ENCODE measurements at places on chromosomes 7 and 10.
A peak's percentile ranks its signal among the peaks of the same experiment; 100 is the strongest.

DNA sequence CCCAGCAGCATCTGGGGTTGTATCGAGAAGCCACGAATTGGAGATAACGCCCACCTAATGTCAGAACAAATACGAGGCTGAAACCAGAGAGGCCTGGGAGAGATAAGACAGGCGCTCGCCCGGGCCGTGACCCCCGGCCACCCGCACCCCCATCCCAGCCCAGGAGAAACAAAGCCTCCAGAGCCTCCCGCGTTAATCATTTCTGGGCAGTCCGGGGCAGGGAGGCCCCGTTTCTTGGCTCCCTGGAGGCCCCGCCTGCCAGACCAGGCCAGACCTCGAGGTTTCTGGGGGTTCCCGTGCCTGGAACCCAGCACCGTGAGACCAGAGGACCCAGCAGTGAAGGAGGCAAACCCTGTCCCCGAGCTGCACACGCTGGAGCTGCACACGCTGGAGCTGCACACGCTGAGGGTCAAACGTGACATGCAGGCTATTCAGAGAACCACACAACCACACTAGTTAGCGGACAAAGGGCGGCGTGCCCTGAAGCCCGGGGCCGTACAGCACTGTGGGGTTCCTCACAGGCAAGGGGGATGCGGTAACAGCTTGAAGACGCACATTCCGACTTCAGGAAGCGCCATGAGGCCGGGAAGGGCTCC is 53.4 kb downstream of the FOXL3 start:
- DNase-seq: no peak

GRCh38 chr10:133326745-133327650 is 9.7 kb downstream of the CALY start:
- no peak for DNase-seq

DNA sequence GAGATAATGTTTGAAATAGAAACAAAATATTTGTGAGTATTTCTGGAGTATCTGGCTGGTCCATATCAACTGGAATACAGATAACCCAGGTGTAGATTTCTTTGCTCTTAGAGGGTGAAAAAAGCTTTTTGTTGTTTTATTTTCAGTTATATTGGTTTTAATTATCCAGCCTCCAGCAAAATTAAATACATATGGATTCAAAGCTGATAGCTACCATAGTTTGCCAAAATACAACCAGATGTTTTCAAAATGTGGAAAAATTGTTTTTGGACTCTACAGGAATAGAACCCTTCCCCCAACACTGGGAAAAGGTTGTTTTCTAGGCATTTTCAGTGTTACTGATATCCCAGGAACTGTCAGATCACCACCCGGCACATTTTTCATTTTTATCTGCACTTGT is 30.1 kb downstream of the LRRC17 start:
- DNase-seq: no peak

GRCh38 chr7:112788778-112789343 is 1.3 kb downstream of the TMEM168 start:
- DNase-seq: no peak

DNA sequence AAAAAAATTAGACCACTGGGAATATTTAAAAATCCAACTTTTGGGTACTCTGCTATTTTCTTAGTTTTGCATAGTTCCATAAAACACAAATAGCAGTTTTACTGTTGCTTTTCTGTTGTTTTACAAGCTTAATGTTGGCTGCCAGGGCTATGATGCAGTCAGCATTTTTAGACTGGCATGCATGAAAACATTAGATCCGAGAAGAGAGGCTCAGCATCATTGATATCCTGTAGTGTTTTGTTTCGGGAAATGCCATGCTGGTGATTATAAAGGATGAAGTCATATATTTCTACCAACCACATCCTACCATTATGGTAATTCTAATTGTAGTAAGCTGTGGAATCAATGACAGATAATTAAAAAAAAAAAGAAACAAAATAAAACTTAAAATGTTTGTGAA is 104.6 kb downstream of the MBL2 start:
- DNase-seq: no peak

DNA sequence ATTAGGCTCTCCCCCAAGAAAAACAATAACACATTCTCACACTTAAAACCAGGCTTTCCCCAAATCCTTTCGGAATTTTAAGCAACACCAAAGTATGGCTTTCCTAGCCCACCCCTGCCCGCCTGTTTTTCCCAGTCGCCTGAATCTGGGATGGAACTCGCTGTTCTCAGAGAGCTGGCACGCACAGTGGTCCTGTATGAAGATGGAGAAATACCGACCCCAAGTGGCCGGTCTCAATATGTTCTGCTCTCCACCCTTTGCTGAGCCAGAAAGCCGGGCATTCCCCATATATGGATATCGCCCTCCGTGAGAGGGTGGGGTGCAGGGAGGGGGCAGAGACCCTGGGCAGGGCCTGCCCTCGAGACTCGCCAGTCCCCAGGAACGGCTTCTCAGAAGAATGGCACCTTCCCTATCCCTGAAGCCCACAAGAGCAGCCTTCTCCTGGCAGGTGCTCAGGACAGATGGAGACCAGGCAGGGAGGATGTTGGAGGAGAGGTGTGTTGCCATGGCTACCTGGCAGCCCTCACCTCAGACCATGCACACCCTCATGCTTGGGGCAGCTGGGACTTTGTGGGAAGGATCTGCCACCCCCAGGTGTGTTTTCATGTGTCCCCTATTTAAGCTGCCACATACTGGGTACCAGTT is 3.4 kb downstream of the TACR2 start:
- DNase-seq: peak; percentile 88

- DNase-seq: no peak
Observed at GRCh38 chr10:66350622-66351399, 575.0 kb upstream of the LRRTM3 start.

DNA sequence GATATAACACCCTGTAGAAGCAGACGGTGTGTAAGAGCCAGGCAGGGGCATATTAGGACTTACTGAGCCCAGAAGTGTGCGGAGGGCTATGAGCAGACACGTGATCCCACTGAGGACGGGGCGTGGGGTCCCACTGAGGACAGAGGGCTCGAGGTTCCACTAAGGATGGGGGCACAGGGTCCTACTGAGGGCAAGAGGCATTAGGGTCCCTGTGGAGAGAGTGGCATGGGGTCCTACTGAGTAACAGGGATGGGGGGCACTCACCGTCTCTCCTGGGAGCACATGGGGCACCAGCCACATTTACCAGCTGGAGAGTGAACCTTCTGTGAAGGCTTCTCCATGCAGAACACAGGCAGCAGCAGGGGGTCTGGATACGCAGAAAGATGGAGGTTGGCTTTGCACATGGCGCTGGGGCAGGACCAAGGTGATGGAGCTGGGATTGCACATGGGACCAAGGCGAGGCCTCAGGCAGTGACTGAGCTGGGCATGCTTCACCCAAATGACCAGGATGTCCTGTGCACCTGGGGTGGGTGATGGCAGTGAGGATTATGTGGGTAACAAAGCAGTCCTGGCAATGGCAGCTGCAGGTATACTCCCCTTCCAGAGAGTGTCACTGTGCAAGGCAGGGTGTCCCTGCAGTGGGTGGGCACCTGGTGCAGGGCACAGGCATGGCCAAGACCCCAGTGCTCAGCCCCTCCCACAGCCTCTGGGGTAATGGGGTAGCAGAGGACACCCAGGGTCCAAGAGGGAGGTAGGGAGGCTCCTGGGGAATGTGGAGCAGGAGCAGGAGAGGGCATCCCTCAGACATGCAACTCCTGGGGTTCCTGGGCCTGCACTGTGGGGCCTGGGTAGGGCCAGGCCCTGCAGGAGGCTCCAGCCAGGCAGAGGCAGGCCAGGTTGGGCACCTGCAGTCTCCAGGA is 278.1 kb downstream of the TCERG1L start:
- no peak for DNase-seq
